AG08395 (cell line): ENCODE measurements at places on chromosomes 12 and 14.

DNA sequence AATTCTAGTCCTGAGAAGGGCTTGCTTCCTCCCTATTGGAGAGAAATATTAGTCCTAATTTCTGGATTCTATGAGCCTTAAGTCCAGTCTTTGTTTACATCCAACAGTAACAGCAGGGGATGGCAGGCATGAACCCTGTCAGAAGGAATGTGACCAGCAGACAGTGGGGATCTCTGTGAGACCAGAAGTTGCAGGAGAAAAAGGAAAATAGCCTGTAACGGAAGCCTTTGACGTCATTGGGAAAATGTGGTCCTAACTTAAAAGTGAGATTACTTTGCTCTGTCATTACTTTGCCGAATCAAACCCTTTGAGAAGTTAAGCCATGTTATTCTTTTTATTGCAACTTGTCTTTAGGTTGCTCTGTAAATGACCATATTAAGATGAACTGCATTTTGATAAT is 218.2 kb upstream of the PRICKLE1 start:
- DNase-seq = no peak

DNA sequence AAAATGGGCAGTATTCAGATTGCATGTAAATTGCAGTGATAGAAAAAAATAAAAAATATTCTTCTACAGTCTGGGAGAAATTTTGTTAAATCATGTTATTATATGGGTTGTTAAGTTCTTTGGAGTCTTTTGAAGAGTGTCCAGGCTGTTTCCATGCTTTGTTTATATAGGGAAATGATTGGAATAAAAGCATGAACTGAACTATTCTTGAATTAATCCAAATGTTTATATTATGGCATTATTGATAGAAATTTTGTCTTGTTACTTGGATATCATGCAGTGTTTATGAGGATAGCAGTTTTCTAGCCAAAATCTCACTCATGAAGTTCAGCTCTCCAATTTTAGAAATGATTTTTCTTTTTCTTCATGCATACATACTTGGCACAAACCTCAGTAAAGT is 108.2 kb upstream of the NAV3 start:
- no peak for DNase-seq

DNA sequence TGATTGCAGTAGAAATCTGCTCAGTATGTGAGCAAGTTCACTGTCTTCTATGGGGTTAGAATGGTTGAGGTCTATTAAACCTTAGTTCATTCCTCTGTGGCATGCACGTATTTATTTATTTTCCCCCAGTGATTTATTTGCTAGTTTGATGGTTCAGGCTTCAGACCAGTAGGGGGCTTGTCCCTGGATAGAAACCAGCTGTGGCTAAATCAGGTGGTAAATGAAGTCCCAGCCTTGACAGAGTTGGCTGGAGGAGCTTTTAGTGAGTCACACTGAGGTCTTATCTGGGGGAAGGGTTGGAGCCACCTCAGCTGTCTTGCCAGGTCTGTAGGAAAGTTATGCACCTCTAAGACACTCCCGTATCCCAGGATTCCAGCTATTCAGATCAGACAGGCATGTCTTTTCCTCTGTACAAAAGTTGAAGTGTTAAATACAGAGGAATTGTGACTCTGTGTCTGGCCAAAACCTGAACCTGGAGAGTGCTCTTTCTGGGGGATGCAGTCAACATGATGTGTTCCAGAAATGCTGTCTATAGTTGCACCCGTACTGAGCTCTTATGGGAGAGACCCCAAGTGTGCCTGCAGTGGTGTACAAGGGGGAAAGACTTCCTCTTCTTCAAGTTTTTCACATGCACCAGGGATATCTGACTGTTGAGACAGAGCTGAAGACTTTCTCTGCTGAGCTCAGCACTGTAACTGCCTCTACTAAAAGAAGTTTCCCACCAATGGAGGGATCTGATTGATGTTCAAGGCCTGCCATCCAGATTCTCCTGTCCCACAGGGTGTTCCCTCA is 1322.1 kb downstream of the TMEM121 start:
- no peak for DNase-seq

GRCh38 chr12:92158796-92159439 is 13.3 kb upstream of the BTG1 start:
- no peak for DNase-seq

DNA sequence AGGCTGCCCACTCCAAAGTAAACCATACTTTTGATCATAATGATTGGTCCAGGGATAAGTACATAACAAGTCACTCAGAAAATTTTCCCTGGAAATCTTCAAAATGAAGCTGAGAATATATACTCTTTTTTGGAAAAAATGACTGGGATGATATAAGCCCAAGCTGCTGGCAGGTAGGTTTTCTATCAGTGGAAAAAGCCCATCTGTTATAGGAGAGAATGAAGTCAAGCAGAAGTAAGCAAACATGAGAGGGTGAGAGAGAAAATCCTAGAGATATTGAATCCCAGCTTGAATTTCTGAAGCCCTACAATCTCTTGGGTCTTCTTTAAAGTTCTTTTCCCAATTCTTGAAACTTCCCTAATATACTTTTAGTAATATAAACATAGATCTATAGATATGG is 37.3 kb upstream of the ZDHHC17 start:
- no peak for DNase-seq

GRCh38 chr12:123388177-123388950 is 4.4 kb downstream of the KMT5A start:
- peak; percentile 86 for DNase-seq

DNA sequence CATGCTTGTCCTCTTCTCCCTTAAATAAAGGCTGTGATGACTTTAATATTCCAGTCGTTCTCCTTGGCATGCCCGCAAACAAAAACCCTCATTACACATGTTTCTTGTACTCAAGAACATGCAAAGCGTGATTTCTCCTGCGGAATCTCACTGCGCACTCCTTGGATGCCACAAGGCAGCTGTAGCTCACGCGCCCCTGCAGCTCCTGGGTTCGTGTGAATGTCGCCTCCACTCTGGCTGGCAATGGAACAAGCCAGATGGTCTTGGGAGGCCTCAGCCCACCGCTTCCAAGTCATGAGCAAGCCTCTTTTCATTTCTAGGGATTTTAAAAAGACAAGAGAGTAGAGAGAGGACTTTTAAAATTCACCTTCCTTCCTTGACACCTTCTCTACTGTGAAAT is 403.8 kb downstream of the PCNX1 start:
- DNase-seq = no peak

DNA sequence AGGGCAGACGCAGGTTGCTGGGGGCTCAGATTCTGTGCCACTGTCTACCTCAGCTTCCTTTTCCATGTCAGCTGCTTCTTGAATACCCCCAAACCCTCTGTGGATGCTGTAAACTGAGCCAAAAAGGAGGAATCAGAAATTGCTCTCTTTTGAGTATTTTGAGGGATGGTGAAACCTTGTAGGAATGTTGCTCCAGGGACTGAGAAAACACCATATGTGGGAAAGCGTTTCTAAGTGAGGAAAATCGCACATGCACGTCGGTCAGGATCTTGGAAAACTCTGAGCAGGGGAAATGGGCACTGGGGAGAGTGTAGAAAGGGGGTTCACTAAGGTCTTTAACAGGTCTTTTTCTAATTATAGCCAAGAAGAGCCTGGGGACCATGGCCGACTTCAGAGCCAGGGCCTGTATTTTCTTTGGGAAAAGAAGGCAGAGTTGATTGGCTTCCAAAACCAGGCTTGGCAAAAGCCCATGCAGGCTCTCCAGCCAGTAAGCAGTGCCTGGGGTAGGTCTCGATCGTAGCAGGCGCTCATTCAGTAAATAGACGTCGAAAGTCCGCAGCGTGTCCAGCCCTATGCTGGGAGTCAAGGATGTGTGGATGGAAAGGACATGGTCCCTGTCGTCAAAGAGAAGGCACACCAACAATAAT is 58.0 kb downstream of the NTF3 start:
- DNase-seq = no peak

DNA sequence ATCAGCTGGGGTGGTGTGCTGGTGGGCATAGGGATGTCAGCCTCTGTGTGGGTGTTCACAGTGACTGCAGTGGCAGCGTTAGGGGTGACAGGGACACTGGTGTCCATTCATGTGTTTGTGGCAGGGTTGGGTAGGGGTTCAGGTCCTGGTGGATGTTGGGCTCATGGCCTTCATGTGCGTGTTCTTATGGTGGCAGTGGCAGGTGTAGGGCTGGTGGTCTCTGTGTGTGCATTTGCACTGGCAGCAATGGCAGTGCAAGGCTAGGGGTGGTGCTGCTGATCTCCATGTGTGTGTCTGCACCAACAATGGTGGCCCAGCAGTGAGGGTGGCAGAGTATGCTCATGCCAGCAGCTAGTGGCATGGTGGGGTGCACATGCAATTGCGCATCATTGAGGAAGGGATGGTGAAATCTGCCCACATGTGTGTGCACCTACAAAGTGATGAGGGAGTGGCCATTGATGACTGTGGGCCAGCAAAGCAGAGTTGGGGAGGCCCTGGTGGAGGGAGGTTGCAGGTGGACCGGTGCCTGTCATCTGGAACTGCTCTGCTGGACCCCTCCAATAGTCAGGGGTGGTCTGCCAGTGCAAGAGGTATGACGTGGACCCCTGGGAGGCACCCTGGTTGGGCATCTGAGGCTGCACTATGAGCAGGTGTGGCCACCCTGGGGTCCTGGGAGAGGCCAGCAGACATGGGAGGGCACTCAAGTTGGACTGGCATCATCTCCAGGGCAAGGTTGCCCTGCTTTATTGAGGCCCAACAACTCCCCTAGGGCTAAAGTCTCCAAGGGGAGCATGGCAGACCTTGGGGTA is 182.9 kb downstream of the TTC6 start:
- DNase-seq = no peak

DNA sequence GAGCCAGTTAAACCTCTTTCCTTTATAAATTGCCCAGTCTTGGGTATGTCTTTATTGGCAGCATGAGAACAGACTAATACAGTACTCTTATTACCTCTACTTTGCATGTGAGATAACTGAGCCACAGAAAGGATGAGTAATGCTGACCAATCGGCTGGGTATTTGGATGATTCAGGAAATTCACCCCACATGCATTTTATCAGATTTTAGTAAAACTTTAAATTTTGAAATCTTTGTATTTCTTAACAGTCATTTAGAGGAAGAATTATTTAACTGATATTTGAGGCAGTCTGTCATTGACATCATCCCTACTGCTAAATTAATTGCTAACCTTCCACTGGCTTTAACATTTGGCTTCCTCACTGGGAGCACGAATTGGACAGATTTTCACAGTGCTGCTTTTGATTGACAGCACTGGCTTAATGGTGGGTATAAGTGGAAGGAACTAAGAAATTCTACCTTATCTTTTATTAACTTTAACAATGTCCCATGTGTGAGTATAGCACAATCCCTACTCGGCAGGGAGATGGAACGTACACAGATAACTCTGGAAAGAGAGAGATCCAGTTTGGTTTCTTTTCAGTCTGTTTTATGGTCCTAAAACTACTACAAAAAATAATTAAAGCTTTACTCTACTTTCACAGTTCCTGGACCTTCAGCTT is 261.0 kb downstream of the DACT1 start:
- DNase-seq = peak; percentile 82

DNA sequence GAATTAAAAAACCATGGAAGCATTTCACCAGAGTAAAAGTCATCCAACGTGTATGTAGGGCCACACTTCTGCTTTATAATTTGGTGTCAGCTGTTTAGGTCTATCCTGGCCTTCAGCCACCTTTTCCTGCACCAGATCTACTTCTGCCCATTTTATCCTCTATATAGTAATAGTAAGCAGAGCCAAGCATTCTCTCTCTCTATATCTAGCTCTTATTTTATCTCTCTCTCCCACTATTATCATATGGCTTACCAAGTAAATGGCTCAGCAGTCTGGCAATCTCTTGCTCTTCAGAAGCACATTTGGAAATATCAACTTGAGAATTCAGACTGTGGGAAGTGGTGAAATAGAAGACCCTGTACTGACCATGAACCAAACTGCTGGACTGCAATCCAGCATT is 84.1 kb upstream of the FKBP4 start:
- DNase-seq = no peak

- DNase-seq = no peak
Measured at GRCh38 chr14:89219051-89219450, 198.0 kb downstream of the FOXN3 start.

DNA sequence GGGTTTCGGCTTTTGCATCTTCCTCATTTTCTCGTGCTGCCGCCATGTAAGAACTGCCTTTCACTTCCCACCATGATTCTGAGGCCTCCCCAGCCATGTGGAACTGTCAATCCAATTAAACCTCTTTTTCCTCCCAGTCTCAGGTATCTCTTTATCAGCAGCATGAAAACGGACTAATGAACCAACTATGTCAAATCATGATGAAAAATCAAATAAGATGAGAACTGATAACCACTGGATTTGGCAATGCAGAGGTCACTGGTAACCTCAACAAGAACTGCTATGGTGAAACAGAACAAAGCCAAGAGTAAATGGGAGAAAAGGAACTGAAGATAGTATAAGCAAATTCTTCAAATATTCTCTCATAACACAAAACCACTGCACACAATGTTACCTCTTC is 6.0 kb downstream of the EML5 start:
- DNase-seq = no peak
